ENCODE measurements at places on chromosomes 1 and 21.

- no peak overlapping the region for H3K4me3 ChIP-seq
- peaks cover 11% of the 10 kb centered on the region for H3K36me3 ChIP-seq
- H3K27ac ChIP-seq, result peak overlapping the region; percentile 33
- DNase-seq, result no peak
Measured at GRCh38 chr1:9260059-9260766, 25.6 kb downstream of the H6PD start.

DNA sequence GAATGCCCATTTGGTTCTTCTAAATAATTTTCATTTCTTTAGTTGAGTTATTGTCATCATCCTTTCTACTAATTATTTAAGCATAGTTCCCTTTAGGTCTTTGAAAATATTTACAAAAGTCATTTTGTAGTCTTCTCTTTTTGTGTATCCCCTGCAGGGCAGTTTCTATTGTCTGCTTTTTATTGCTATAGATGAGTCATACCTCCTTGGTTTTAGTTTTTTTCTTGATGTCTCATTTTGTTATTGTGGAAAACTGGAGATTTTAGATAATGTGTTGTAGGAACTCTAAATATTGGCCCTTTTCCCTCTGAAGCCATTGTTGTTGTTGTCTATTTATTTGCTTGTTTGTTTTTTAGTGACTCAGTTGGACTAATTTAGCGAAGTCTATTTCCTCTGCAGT, 387.9 kb downstream of the NUF2 start:
- no peak for DNase-seq
- no peak overlapping the region for H3K27ac ChIP-seq
- no peaks in the 10 kb centered on the region for H3K36me3 ChIP-seq
- H3K4me3 ChIP-seq, result no peak overlapping the region
- no peaks in the 10 kb centered on the region for H3K27me3 ChIP-seq

DNA sequence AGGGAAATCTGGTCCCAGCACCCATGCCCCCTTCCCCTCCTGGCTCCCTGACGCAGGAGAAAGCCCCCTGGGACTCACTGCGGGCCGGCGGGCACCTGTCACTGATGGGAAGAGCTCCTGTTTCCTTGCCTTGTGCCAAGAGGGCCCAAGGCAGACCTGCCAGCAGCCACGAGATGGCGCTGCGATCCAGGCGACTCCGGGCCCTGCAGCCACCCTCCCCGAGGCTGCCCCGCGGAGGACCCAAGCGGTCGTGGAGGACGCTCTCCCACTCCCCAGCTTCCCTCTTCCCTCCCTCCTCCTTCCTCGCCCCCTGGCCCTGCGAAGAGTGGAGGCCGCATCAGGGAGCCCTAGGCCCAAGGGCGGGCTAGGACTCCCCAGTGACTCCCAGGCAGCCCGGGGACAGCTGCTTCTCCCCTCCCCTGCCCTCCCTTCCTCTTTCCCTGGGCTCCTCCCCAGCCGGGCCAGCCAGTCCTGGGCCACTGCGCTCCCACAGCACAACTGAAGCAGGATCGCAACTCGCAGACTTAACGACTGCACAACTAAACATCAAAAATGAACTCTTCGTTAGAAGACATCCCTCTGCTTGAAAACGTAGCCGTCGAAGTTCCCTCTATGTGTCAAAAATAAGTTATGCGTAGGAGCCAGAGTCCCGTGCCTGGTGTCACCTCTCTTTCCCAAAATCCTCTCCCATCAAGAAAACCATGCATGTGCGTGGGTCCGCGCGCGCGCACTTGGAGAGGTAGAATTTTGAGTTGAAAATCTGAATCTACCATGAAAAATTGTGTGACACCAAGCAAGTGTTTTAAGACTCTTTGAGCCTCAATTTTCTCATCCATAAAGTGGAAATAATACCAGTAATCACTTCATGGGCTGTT, 34.2 kb downstream of the BATF3 start:
- H3K27ac ChIP-seq, result no peak overlapping the region
- H3K27me3 ChIP-seq, result peaks cover 3% of the 10 kb centered on the region
- peaks cover 26% of the 10 kb centered on the region for H3K4me1 ChIP-seq
- H3K36me3 ChIP-seq, result peaks cover 4% of the 10 kb centered on the region

DNA sequence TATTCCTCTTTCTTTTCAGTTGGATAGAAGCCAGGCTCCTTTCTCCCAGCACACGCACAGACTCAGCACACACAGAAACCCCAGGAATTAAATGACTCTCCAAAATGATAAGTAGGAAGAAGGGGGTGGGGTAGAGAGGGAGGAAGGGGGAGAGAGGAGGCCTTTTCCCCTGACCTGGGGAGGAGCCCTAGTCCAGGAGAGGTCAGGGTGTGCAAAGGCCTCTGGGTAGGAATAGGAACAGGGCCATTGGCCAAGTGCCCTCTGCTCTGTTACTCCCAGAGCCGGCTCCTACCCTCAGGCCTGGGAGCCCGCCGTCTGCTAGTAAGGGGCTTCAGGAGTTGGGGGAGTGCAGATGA, 35.6 kb upstream of the PUM1 start:
- H3K36me3 ChIP-seq, result no peaks in the 10 kb centered on the region
- H3K4me3 ChIP-seq, result no peak overlapping the region
- no peak overlapping the region for H3K27ac ChIP-seq
- no peak for DNase-seq
- H3K4me1 ChIP-seq, result peaks cover 1% of the 10 kb centered on the region

- peaks cover 18% of the 10 kb centered on the region for H3K4me1 ChIP-seq
- H3K4me3 ChIP-seq, result no peak overlapping the region
- H3K27ac ChIP-seq, result no peak overlapping the region
- no peaks in the 10 kb centered on the region for H3K36me3 ChIP-seq
Measured at GRCh38 chr1:112393631-112393974, 2.4 kb upstream of the CTTNBP2NL start.

DNA sequence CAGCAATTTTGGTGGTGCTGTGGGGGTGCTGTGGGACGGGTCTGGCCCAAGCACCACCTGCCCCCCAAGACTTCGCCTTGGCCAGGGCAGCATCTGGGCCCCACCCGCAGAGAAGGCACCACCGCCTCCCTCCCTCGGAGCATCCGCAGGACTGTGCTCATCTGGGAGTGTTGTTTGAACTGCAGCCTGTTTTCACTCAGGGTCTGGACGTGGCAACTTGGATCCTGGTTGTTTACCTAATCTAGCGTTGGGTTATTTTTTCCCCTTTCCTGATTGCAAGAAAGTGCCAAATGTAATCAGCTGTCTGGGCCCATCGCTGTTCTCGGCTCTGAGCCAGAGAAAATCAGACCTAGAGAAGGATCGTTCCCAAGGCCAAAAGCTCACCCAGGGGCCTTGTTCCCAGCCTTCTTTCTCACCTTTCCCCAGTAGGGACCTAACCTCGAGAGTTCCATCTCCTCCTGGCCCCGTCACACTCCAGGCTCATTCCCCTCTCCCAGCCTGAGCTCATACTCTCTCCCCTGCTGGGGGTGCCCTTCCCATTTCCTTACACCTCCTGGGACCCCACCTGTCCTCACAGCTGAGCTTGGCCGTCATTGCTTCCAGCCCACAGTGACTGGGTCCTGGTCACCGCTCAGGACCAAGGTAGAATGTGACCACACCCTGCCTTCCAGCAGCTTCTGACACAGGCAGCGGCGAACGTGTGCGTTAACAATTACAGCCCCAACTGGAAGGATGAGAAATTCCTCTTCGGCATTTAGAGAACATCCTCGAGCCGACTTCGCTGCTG, 72.0 kb upstream of the FAM20B start:
- H3K4me1 ChIP-seq, result no peaks in the 10 kb centered on the region
- DNase-seq, result no peak
- no peak overlapping the region for H3K4me3 ChIP-seq
- peaks cover 4% of the 10 kb centered on the region for H3K27me3 ChIP-seq

DNA sequence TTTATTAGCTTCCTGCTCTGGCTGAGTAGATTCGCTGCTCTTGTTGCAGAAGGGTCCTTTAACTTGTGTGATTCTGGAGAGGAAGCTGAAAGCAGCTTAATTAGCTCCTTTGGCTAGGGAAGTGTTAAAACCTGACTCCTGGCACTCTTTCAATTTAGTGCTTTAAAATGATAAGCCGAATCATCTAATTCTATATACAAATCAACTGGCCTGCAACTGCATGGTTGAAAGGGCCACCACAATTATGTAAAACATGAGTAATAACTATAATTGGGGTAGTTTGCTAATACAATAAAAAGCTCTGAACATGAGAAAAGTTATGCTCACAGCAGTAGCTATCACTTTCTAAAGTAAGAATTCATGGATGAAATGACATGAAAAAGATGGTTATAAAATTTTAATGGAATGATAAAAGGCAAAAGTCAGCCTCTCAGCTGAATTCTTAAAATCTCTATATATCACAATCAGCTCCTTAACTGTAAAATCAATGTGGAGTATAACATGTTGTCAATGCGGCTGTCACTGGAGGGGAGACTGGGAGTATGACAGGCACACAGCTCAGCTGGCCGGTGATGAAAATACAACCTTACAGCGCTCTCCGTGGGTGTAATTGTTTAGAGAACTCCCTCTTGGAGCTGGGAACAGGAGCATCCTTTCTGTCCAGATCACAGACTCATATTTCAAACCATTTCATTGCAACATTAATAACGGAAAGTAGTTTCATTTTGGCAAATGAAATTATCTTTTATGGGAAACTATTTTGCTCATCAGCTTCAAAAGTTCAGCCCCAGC, 324.4 kb downstream of the KCTD3 start:
- H3K4me3 ChIP-seq, result no peak overlapping the region
- peak overlapping the region; percentile 44 for H3K27ac ChIP-seq
- H3K27me3 ChIP-seq, result peaks cover 3% of the 10 kb centered on the region
- H3K36me3 ChIP-seq, result no peaks in the 10 kb centered on the region
- peaks cover 30% of the 10 kb centered on the region for H3K4me1 ChIP-seq

DNA sequence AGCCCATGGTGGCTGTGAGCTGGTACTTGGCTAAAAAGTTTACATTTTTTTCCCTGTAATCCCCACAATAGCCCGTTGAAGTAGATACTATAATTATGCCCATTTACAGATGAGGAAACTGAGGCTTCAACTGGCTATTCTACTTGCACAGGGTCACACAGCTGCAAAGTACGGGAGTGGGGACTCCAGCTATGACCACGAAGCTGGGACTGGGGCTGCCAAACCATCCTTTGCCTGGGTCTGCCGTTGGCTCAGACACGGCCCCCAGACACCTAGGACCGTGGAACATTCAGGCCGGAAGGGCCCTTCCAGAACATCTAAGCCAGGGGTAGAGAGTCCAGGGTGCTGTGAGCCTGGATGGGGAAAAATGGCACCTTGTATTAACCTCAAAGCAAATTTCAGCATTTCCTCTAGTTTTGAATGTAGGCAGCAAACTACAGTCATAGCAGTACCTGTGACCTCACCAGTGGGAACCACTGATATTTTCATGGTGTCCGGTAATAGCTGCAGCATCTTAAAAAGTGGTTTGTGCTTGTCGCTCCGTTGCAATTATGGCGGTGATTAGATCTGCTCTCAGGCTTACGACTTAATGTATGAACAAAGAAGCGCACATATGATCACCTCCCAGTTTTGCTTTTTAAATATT, 4.3 kb downstream of the TP73 start:
- no peaks in the 10 kb centered on the region for H3K36me3 ChIP-seq
- no peak overlapping the region for H3K27ac ChIP-seq
- H3K4me3 ChIP-seq, result no peak overlapping the region
- peaks cover 11% of the 10 kb centered on the region for H3K27me3 ChIP-seq
- peak; percentile 3 for DNase-seq

DNA sequence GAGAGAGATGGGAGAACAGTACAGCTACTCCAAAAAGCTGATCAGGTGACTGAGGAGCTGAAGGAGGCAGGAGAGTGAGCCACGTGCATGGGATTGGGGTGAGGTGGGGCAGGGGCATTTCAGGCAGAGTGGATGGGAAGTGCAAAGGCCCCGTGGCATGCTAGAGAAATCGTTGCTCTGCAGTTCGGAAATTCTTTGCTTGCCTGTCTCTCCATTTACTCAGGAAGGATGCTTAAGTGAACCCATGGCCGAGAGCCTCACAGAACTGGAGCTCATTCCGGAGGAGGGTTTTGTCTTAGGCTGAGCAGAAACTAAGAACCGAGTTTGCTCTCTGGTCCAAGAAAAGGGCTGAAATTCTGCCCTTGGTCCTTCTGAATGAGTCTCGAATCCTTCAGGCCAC, 139.8 kb upstream of the TMEM51 start:
- H3K4me3 ChIP-seq, result no peak overlapping the region
- peaks cover 4% of the 10 kb centered on the region for H3K27me3 ChIP-seq
- peaks cover 2% of the 10 kb centered on the region for H3K4me1 ChIP-seq

- H3K27me3 ChIP-seq, result peaks cover 6% of the 10 kb centered on the region
- H3K36me3 ChIP-seq, result peaks cover 4% of the 10 kb centered on the region
- DNase-seq, result no peak
- peaks cover 7% of the 10 kb centered on the region for H3K4me1 ChIP-seq
- H3K27ac ChIP-seq, result no peak overlapping the region
Measured at GRCh38 chr1:22635436-22635835, 992 bp upstream of the C1QA start.

- H3K4me3 ChIP-seq, result no peak overlapping the region
- no peaks in the 10 kb centered on the region for H3K4me1 ChIP-seq
- peaks cover 14% of the 10 kb centered on the region for H3K27me3 ChIP-seq
- H3K27ac ChIP-seq, result no peak overlapping the region
- DNase-seq, result peak; percentile 2
- peaks cover 12% of the 10 kb centered on the region for H3K36me3 ChIP-seq
Measured at GRCh38 chr21:45378258-45378966, 26.6 kb upstream of the COL18A1 start.

GRCh38 chr1:8822373-8823294, 5.2 kb upstream of the RERE start:
- H3K4me1 ChIP-seq, result peaks cover 11% of the 10 kb centered on the region
- DNase-seq, result no peak
- no peak overlapping the region for H3K4me3 ChIP-seq
- H3K36me3 ChIP-seq, result no peaks in the 10 kb centered on the region

- DNase-seq, result no peak
- H3K4me1 ChIP-seq, result peaks cover 40% of the 10 kb centered on the region
- no peaks in the 10 kb centered on the region for H3K36me3 ChIP-seq
- peaks cover 3% of the 10 kb centered on the region for H3K27me3 ChIP-seq
Measured at GRCh38 chr1:27417713-27418112, 25.3 kb downstream of the GPR3 start.

GRCh38 chr1:31416101-31416736, 3.2 kb downstream of the SERINC2 start:
- DNase-seq, result no peak
- H3K4me1 ChIP-seq, result peaks cover 22% of the 10 kb centered on the region
- H3K27ac ChIP-seq, result no peak overlapping the region
- H3K4me3 ChIP-seq, result peak overlapping the region; percentile 100
- H3K27me3 ChIP-seq, result peaks cover 21% of the 10 kb centered on the region
- no peaks in the 10 kb centered on the region for H3K36me3 ChIP-seq
